ENCODE measurements at places on chromosomes 2 and 18. TPM values are rescaled to one million over a fixed set of nuclear protein-coding genes. Genes with fewer than 3 reads are reported as not detected.

GRCh38 chr18:56756966-56757365 is 105.8 kb downstream of the WDR7 start:
- DNase-seq: no peak

Gene SCN1A
- not detected for polyA plus RNA-seq

GRCh38 chr18:50093366-50094064 is 101.4 kb downstream of the MYO5B start:
- no peak for DNase-seq

- no peak for DNase-seq
Observed at GRCh38 chr18:79283929-79284328, 111.8 kb upstream of the NFATC1 start.

DNA sequence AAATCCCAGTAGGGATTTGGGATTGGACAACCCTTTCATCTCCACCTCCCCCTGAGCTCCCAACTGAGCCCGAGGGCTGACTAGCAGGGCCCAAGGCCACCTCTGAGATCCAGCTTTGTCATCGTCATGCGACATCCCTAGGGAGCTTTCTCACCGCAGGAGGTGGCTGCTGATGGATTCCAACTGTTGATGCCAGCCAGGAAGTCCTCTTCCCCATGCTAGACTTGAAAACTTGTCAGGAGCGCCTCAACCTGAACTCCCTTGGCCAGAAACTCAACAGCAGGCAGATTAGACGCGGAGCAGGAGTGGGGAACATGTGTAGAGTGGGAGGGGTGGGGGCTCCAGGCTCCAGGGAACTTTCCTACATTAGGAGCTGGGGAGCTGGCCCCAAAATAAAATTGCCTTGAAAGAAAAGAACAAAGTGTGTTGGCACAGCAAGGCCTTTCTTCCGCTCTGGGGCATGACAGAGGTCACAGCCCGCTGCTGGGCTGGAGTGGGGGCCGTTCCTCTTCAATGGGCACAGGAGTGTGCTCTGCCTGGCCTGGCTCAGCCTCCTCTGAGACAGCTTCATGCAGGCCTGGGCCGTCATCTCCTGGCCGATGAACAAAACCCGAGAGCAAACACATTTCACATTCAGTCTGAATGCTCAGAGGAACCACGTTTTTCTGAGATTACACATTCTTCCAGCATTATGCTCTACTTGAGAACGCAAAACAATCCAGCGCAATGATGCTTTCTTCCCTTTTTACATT is 34.5 kb downstream of the EMILIN2 start:
- no peak for DNase-seq

- no peak for DNase-seq
Observed at GRCh38 chr2:48328942-48329723, 200.8 kb upstream of the STON1 start.

- no peak for DNase-seq
Observed at GRCh38 chr2:10027660-10028330, 15.6 kb upstream of the KLF11 start.

- DNase-seq: no peak
Observed at GRCh38 chr2:31049264-31049663, 89.0 kb downstream of the GALNT14 start.

GRCh38 chr2:162795312-162795711 is 43.3 kb downstream of the KCNH7 start:
- DNase-seq: no peak

Gene LYPD6
- 2.4 TPM for polyA plus RNA-seq

DNA sequence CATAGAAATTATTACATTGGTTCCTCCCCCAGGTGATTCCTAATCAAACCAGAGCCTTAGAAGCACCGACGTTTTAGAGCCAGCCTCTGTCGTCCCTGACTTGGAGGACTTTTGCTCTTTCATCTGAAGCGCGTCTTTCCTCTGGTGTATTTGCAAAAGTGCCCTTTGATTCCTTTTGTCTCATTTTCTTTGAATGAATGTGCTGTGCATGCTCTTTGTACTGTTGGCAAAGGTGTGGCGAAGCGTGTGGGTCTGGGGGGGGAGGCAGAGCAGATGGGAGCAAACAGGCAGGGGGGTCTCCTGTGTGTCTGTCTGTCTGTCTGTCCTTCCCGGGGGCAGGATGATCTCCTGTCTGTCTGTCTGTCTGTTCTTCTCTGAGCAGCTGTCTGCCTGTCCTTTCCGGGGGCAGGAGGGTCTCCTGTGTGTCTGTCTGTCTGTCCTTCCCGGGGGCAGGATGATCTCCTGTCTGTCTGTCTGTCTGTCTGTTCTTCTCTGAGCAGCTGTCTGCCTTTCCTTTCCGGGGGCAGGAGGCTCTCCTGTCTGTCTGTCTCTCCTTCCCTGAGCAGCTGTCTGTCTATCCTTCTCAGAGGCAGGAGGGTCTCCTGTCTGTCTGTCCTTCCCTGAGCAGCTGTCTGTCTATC is 205.5 kb upstream of the MYT1L start:
- DNase-seq: no peak

- DNase-seq: no peak
Observed at GRCh38 chr2:167310442-167310841, 422.2 kb downstream of the XIRP2 start.

- no peak for DNase-seq
Observed at GRCh38 chr2:33033606-33034081, 86.9 kb downstream of the LTBP1 start.

- DNase-seq: no peak
Observed at GRCh38 chr2:68766376-68766845, 31.8 kb downstream of the ARHGAP25 start.

- no peak for DNase-seq
Observed at GRCh38 chr2:55363636-55364035, 56.0 kb downstream of the CCDC88A start.

GRCh38 chr2:69992310-69993047 is 31.0 kb upstream of the ASPRV1 start:
- no peak for DNase-seq

DNA sequence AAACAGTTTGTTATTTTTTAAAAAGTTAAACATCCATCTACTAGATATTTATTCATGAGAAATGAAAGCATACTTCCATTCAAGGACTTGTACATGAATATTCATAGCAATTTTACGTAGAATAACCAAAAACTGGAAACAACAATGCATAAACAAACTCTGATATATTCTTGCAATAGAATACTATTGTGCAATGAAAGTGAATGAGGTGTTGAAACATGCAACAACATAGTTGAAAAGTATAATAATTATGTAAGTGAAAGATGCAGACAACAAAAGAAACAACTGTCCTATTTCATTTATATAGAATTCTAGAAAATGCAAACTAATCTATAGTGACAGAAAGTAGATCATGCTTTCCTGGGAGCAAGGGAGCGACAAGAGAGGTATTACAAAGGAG is 206.6 kb upstream of the KLHL29 start:
- no peak for DNase-seq

GRCh38 chr2:42142547-42143184 is 26.5 kb upstream of the EML4 start:
- DNase-seq: no peak

DNA sequence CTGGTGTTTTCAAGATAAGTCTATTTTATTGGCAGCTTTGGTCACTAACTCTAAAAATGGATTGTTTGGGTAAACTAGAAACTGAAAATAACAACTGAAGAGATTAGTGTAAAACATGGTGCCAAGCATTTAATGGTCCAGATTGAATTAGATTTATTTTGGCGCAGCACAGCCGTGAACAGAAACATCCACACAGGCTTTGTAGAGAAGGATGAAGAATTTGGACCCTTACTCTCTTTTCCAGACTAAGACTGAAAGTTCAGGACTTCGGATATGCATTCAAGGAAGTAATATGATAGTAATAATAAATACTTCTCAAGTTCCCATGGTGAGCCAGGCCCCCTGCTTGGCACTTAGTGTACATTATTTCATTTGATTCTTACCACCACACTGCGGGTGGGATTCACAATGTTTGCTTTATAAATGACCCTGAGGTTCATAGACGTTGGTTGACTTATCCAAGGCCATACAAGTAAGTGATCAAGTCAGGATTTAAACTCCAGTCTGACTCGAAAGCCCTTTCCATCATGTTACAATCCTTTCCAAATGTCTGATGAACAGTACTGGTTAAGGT is 54.2 kb upstream of the ITGB6 start:
- no peak for DNase-seq

- no peak for DNase-seq
Observed at GRCh38 chr2:40265602-40266001, 186.3 kb downstream of the SLC8A1 start.

GRCh38 chr2:107132070-107132469 is 246.1 kb upstream of the ST6GAL2 start:
- no peak for DNase-seq

- no peak for DNase-seq
Observed at GRCh38 chr2:219548990-219549389, 5.2 kb downstream of the TMEM198 start.

DNA sequence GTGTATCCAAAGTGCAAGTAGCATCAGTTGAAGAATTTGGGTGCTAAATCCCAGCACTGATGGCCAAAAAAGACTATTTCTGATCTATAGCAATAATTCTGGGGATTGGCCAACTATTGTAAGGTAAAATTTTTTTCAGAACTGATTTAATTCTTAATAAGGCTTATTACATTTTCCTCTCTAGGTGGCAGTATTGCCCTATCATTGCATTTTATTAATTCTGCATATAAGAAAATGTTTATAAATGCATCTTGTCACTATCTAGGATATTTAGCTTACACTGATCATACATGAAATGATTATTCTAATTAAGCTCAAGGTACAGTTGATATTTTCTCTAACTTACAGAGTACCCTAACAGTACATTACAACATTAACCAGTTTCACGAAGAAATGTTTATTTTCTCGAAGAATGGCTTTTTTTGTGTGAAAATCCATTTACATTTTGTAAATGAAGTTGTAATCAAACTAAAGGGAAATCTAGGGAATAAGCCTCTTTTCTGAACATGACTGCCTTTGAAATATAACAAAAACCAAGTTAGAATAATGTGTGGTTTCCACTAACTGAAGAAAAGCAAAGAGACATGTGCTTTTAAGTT is 11.0 kb downstream of the TTN start:
- no peak for DNase-seq

- no peak for DNase-seq
Observed at GRCh38 chr18:55387139-55387984, 200.6 kb downstream of the TCF4 start.

- no peak for DNase-seq
Observed at GRCh38 chr2:160305081-160305750, 105.1 kb upstream of the ITGB6 start.

DNA sequence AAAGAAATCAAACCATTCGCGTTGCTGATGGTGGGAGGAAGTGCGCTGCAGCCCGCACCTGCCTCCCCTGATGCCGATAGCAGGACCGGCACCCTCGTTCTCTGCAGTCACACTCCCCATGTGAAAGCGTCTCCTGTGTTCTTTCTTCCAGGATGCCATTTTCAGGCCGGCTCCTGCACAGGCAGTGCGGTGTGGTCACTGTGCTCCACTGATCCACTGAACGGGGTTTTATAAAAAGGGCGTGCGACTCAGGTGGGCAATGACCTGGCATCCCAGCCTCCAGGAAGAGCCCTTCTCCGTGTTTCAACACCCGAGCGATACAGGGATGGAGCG is 88.3 kb upstream of the SNTG2 start:
- no peak for DNase-seq

DNA sequence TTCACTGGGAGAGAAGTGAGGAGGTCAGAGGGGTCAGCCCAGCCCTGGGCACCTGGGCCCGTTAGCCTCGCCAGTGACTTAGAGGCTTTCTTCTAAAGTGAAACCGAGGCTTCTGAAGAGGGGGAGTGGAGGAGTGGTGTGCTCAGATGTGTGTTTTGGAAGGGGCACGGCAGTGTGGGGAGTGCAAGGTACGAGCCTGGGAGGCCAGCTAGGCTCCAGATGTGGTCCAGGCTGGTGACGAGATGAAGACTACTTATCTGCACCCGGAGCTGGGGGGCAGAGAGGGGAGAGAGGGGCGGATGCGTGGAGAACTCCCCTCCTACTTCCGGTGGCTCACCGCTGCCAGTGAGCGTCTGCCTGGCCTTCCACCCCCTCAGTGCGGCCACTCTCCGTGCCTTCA is 371.3 kb upstream of the HS6ST1 start:
- DNase-seq: no peak

DNA sequence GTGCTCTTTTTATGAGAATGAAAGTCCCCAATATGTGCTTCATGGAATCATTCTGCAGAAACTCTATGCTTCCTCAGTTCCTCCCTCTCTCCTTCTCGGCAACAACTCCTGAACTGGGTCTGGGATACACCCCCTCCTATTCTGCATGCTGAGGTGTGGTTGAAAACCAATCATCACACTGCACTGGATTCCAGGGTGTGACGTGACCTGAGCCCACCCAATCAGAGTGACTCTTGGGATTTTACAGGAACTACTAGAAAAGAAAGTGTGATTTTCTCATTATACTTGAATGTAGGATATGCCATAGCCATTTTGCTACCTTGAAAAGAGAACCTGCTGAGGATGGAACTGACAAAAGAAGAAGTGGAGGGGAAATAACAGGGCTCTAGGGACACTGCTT is 36.3 kb downstream of the ACVR1 start:
- DNase-seq: no peak

- no peak for DNase-seq
Observed at GRCh38 chr2:29278966-29279365, 163.8 kb downstream of the CLIP4 start.

- no peak for DNase-seq
Observed at GRCh38 chr2:76808732-76809131, 713.4 kb downstream of the LRRTM4 start.

Gene HNMT
- polyA plus RNA-seq: 6.8 TPM

Gene AMER3
- polyA plus RNA-seq: not detected

Gene SYT4
- not detected for polyA plus RNA-seq

GRCh38 chr2:169093535-169093934 is 24.2 kb downstream of the DHRS9 start:
- DNase-seq: no peak

Gene MC4R
- polyA plus RNA-seq: 0.03 TPM

- peak; percentile 95 for DNase-seq
Observed at GRCh38 chr2:55051026-55051866, 995 bp upstream of the RTN4 start.

Gene CD207
- polyA plus RNA-seq: not detected

Gene DLGAP1
- not detected for polyA plus RNA-seq

DNA sequence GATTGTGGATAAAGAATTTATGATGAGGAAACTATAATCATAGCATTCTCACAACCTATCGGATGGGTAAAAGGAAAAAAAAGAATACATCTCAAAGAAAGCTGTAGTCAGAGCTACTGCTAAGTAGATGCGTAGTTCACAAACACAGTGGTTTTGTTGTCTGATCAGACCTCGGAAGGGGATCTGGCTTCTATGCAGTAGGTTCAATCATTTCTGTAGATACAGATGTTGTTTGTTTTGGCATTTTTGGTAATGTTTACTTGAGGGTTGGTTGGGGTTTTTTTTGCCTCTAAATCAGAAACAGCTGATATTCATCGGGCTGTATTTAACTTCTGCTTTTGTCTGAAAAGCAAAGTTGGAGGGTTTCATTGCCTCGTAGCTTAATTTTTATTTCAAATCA is 42.1 kb downstream of the NPAS2 start:
- DNase-seq: no peak

GRCh38 chr2:156329927-156330726 is 2.4 kb downstream of the NR4A2 start:
- DNase-seq: no peak

GRCh38 chr2:152910970-152911369 is 192.6 kb downstream of the ARL6IP6 start:
- DNase-seq: no peak

Gene BZW1
- 326 TPM for polyA plus RNA-seq

Measured in keratinocyte (primary cell).